T-helper 2 cell treated with Interferon-gamma antibody and Interleukin-4, amounts not matched to agents 5 μg/mL and 100 μg/mL, for 36 hours (primary cell): ENCODE measurements at places on chromosomes 6 and 20.
A peak's percentile ranks its signal among the peaks of the same experiment; 100 is the strongest.

DNA sequence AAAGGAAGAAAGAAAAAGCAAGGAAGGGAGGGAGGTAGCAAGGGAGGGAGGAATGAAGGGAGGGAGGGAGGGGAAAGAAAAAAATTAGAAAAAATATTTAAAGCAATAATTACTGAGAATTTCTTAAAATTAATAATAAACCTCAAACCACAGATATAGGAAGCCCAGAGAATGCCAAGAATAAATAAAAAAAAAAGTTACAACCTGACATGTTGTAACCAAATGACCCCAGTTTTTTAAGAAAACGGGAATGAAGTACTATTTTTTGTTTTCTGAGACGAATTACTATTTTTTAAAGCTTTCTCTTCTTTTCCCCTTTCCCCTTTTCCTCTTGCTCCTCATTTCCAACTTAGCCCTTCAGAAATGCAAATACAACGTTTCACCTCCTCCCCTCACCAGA is 16.7 kb downstream of the SLC17A1 start:
- H3K27ac ChIP-seq: no peak overlapping the region

- no peak overlapping the region for H3K4me3 ChIP-seq
- H3K4me1 ChIP-seq: no peaks in the 10 kb centered on the region
- no peak overlapping the region for H3K27ac ChIP-seq
- DNase-seq: no peak
- H3K36me3 ChIP-seq: no peaks in the 10 kb centered on the region
These were observed 3.5 kb downstream of the DLGAP4 start for GRCh38 chr20:36309643-36310042.

- peak within 1 kb of the TSS; percentile 97 for H3K27ac ChIP-seq
- no peaks in the 10 kb centered on the region for H3K27me3 ChIP-seq
- peaks cover 27% of the 10 kb centered on the region for H3K36me3 ChIP-seq
These were observed at the start of gene CASP8AP2 for GRCh38 chr6:89829472-89830169. Gene CASP8AP2 (plus strand): TSS chr6:89829880.

GRCh38 chr6:67345946-67346345 is 1289.1 kb upstream of the ADGRB3 start:
- no peak overlapping the region for H3K4me3 ChIP-seq
- H3K36me3 ChIP-seq: no peaks in the 10 kb centered on the region
- no peaks in the 10 kb centered on the region for H3K27me3 ChIP-seq
- DNase-seq: no peak
- no peak overlapping the region for H3K27ac ChIP-seq

GRCh38 chr6:75758061-75758460 is 9.0 kb downstream of the MYO6 start:
- no peak overlapping the region for H3K27ac ChIP-seq
- H3K27me3 ChIP-seq: peaks cover 14% of the 10 kb centered on the region
- H3K4me1 ChIP-seq: no peaks in the 10 kb centered on the region
